Left kidney (tissue), 8 donors: ENCODE measurements at places on chromosomes 1 and 21. TPM values are rescaled to one million over a fixed set of nuclear protein-coding genes. Genes with fewer than 3 reads are reported as not detected.

Gene SERINC2
- 40.9 TPM for polyA plus RNA-seq

Gene ATP1A4
- polyA plus RNA-seq: 0.15 TPM

Gene ARHGEF2
- polyA plus RNA-seq: 86.7 TPM

Gene FMO5
- 10.5 TPM for polyA plus RNA-seq

Gene DISC1
- 5.4 TPM for polyA plus RNA-seq

Gene TDRD5
- 5.1 TPM for polyA plus RNA-seq

Gene GJC2
- 0.42 TPM for polyA plus RNA-seq

Gene OR2AK2
- not detected for polyA plus RNA-seq

Gene TMOD4
- 1.7 TPM for polyA plus RNA-seq

Gene WRAP73
- polyA plus RNA-seq: 17.8 TPM

Gene C4BPB
- 0.50 TPM for polyA plus RNA-seq

Gene HFM1
- 11.0 TPM for polyA plus RNA-seq

Gene SIPA1L2
- polyA plus RNA-seq: 30.4 TPM

Gene CYP4B1
- 2.2 TPM for polyA plus RNA-seq

Gene HCN3
- 13.9 TPM for polyA plus RNA-seq

Gene PLA2G2F
- polyA plus RNA-seq: 0.37 TPM

Gene PTPRC
- polyA plus RNA-seq: 4.6 TPM

Gene CYP4A11
- polyA plus RNA-seq: 59.8 TPM

Gene HCRTR1
- polyA plus RNA-seq: 0.13 TPM

Gene RGSL1
- polyA plus RNA-seq: not detected

- no peak for DNase-seq
Observed at GRCh38 chr1:53869454-53870117, 20.0 kb downstream of the YIPF1 start.

GRCh38 chr21:41824466-41825207 lies 54.5 kb downstream of the PRDM15 start:
- no peak for DNase-seq

GRCh38 chr1:56396581-56396980 lies 182.8 kb downstream of the PLPP3 start:
- DNase-seq: no peak

GRCh38 chr1:225711236-225711937 lies 58.5 kb upstream of the ENAH start:
- DNase-seq: no peak

GRCh38 chr1:10943991-10944730 lies 68.3 kb upstream of the TARDBP start:
- peak; percentile 36 for DNase-seq

- no peak for DNase-seq
Observed at GRCh38 chr1:224539971-224540370, 76.1 kb upstream of the CNIH3 start.

GRCh38 chr1:94753171-94753972 lies 66.8 kb upstream of the SLC44A3 start:
- no peak for DNase-seq

DNA sequence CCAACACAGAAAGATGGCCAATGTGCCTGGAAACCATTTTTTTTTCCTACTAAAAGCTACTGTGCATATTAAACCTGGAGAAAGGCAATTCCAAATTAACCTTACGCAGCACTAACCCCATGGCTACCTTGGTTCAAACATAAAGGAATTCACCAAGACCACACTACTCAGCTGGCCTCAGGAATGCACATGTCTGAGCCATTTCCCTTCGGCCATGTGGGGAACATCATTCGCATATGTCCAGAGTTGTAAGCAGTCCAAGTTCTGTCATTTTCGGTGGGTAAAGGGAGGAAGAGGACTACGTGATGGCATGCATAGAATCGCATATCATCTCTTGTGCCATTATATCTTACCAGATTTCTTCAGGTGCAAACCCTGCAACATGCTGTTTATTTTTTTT lies 175.4 kb downstream of the NTMT2 start:
- DNase-seq: no peak

GRCh38 chr1:32001863-32002262 lies 11.8 kb upstream of the KHDRBS1 start:
- no peak for DNase-seq

DNA sequence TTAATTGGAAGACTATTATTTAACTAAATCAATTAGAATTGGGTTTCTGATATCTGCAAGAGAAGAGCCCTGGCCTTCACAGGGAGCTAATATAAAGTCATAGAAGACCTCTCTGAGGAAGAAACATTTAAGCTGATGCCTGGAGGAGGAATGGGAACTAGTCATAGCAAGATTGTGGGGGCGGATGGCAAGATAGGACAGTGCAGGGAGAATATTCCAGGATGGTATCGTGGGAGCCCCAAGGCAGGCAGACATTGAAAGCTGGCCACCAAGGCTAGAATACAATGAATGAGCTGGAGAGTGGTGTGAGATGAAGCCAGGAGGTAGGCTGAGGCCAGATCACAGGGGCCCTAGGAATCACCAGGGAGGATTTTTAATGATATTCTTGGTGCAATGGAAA lies 20.8 kb upstream of the MYSM1 start:
- DNase-seq: no peak

GRCh38 chr1:162882248-162882674 lies 21.3 kb upstream of the CCDC190 start:
- DNase-seq: no peak

- DNase-seq: peak; percentile 10
Observed at GRCh38 chr1:43435146-43436145, 18.3 kb downstream of the HYI start.

GRCh38 chr1:99849413-99849743 lies 783 bp upstream of the AGL start:
- DNase-seq: no peak

DNA sequence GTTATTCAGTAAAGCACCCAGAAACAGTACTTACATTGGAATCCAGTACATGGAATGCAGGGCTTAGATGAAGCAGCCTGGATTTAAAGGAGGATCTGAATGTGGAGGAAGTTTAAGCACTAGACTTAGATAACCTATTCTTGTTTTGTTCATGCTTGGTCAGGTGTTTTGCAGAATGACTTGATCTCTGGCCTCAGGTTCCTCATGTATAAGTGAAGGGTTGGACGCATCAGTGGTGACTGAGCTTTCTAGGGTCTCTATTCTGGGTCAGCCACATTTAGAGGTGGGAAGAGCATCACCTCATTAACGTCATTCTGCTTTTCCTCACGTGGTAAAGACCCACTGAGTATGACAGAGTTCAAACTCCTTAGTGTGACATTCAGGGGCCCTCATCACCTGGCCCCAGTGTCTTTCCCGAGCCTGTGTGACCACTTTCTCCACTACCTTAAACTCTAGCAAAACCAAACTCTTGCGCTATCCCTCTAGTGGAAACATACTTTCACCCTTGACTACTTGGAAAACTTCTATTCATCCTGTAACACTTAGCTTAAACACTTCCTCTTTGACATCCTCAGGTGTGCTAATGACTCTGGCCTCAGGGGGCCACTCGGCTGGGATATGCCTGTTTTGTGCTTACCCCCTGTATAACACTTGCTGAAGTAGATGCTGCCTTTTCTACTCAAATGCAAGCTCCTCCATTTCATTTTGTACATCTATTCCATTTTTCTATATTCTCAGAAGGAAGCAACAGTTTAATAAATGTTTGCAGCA lies 871 bp upstream of the ERICH3 start:
- DNase-seq: no peak

DNA sequence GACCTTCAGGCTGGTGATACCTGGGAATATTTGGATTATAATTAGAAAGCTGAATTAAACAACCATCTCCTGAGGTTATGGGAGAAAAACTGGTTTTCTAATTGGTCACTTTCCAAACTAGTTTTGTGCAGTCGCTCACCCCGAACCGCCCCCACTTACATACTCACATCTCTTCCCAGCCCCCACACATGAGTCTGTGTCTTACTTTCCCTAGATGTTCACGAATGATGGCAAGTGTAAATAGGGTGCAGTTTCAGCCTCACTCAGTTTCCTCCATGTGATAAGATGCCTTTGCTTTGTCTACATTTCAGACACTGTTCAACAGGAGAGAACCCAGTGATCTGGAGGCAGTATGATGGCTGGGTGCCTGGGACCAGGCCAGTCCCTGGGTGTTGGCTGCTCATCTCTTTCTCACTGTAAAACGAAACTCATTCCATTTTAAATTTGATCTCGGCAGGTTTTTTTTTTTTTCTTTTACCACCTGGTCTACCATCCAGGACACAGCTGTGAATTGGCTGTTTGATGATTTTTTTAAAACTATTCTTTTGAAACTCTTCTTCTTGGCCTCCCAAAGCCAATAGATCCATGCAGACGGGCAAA lies 164.3 kb upstream of the RAB4A start:
- no peak for DNase-seq

- DNase-seq: no peak
Observed at GRCh38 chr1:210476730-210477129, 148.0 kb downstream of the HHAT start.

- DNase-seq: no peak
Observed at GRCh38 chr21:21813289-21813688, 815.1 kb downstream of the NCAM2 start.

DNA sequence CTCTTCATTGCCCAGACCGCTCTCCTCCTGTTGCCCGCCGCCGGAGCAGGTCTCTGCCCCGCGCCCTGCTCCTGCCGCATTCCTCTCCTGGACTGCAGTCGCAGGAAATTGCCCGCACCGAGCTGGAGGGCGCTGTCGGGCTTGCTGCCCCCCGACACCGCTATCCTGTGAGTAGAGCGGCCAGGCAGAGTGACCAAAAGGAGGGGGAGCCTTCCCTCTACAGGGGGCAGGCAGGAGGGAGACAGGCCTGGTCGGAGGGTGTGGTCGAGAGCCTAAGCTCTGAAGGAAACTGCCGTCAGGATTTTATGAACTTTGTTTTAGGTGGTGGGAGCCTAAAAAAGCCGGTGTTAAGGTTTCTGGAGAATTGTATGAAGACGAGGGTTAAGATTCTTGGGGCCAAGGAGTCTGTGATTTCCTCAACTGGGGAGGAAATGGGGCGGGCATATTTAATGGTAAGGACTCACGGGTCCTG lies 517 bp downstream of the LRIG2 start:
- no peak for DNase-seq

GRCh38 chr21:31182231-31183140 lies 144.2 kb upstream of the KRTAP19-8 start:
- DNase-seq: no peak

GRCh38 chr21:37849506-37850102 lies 66.7 kb downstream of the KCNJ6 start:
- no peak for DNase-seq

DNA sequence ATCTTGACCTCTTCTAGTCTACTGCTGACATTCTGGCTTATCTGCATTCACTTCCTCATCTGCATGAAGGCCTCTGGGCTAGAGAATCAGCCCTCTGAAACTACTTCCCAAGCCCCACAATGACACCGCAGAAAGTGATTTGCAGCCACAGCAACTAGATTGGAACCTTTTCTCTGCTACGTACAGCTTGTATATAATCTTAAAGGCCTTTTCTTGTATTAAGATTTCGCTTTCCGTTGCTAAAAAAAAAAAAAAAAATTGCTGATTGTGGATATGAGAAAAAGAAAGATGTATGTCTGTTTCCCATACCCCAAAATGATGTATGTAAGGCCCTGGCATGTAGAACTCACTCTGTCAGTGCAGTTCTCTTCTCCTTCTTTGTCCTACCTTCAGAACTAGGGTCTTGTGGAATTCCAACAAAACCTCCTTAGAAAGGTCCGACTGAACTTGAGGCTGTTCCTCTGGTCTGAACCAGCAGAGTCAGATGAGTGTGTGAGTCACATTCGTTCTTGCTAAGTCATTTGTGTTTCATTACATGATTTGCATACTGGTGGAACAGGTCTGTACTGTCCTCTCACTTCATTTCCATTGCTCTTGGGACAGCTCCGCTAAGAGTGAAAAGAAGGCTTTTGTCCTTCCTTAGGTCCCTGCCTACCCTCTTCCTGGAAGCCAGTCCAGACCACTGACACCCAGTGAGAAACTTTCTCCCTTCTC lies 62.7 kb downstream of the PLPP3 start:
- DNase-seq: peak; percentile 59

GRCh38 chr1:109253803-109254620 lies 4.7 kb downstream of the CELSR2 start:
- DNase-seq: no peak

DNA sequence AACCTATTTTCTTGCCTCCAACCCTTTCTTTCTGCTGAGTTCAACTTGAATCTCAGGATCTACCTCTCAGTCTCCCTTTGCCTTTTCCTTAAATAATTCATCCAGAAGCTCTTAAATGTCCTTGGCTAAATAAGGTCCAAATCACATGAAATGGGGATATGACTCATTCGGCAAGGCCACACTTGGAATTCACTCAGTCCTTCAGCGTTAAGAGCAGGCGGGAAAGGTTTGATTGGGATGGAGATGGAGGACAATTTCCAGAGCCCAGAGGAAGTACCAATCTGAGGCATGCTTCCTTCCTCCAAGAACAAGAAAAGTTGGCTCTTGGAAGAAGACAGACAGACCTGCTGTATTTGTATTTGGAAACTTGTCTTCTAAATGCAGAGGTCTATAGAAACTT lies 128.5 kb downstream of the PROX1 start:
- DNase-seq: no peak

DNA sequence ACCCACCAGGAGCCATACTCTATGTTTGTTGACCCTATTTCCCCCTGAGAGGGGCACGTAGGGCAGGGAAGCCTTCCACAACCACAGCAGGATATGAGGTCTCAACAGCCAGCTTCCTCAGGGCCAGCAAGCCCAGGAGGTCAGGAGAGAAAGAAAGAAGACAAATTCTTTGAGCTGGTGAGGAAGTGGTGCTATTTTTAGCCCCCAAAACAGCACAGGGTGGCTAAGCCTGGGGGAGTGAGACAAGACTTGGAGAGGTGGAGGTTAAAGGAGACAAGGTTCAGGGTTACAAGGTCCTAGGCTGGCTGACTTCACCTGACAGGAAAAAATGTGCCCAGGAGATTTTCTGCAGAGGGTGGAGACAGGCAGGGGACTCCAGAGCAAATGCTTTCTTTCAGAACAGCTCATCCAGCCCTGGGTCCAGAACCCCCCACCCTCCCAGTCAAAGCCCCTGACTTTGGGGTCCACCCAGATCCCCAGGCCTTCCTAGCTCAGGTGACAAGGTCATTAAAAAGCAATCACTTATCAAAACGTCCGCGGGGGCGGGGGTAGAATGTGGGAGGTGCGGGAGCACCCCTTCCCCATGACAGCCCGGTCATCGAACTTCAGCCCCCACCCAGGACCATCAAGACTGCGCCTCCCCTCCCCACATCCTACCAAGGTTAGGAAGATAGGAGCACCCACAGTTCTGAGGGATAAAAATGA lies 1.3 kb downstream of the SV2A start:
- no peak for DNase-seq

GRCh38 chr1:153141377-153141776 lies 9.3 kb downstream of the SPRR2G start:
- DNase-seq: no peak

GRCh38 chr1:156062189-156062588 lies 1.2 kb downstream of the RAB25 start:
- no peak for DNase-seq

DNA sequence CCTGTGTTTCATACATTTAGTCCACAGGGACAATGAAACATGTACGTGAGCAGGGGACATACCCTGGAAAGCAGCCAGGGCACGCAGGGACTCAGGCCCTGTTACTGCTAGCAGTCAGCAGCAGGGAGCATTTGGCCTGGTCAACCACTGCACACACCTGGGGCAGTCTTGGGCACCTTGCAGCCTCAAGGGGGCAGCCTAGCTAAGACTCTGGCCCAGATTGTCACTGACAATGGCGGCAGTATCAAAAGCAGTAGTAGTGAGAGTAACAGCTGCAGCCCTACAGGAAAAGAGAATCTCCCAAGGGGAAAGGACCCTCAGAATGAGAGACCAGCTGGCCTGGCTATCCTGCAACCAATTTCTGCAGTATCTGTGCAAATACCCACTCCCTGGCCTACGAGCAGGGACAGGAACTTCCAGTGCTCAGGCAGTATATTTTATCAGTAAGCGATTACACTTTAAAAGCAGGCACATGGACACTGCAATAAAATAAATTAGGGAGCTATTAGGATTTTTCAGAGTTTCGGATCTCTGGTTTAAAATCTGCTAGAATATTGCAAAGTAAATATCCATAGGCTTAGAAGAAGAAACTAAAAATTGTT lies 475.6 kb downstream of the LTN1 start:
- peak; percentile 60 for DNase-seq
